ENCODE measurements at places on chromosomes 16 and 17.

DNA sequence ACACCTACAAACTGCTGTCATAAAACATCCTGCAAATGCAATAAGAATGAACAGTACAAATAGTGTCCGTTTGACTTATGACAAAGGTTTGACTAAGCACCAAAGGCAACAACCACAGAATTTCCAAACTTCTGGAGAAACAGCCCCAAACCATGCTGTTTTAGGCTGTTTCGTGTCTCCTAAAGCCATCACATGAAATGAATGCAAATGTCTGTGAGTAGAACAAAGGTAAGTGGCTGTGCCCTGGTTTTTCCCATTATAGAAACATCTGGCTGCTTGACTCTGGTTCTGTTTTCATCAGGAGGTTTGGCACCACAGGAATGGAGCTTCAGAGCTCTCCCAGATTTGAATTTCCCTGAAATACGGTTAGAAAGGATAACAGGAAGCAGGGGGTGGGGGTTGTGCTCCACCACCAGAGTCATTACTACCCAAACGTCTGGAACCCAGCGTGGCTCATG lies 4.6 kb upstream of the EMP2 start:
- DNase-seq: no peak

DNA sequence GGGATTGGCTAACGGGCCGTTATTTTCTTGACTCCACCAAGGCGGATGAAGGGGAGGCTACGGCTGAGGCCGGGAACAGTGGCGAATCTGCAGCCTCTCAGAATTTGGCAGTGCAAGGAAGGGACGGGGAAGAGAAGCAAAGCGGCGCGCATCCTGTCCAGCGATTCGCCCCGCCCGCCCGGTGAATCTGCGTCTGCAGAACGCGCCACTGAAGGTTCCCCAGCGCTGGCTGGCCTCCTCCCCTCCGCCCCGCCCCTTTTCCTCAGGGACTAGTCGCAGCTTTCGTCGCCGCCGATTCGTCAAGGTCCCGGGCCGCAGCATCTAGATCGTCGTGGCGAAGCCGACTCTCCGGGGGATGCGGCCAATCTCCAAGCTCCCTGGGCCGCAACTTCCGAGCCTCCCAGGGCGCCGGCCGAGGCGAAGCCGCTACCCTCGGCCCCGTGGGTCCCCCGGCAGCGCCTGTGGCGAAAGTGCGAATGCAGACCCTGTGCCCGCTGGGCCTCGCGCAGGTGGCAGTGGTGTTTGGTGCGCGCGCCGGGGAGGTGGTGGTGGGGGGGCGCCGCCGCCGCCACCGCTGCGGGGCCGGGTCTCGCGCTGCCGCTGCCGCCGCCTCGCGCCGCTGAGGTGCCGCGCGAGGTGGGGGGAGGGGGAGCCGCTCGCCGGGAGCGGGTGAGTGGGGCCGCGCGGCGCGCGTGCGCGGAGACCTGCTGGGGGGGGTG lies at the start of gene SETD1A:
SETD1A (plus strand) TSS at position 299 of the 719 bp plus-strand sequence. CDS start 978 bp downstream, outside the sequence.
- DNase-seq: peak; percentile 97

DNA sequence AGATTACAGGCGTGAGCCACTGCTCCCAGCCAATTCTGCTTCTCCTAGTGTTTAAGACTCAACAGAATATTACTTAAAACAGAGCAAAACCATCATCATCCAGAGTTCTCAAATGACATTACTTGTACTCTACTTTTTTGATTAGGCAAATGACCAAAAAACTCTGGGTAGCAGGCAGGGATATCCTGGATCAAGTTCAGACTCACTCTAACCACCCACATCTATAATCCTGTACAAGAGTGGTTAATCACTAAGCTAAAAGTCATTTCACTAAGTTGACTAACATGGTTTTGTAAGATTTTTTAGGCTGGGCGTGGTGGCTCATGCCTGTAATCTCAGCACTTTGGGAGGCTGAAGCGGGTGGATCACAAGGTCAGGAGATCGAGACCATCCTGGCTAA lies 6.8 kb downstream of the NAE1 start:
- DNase-seq: no peak

DNA sequence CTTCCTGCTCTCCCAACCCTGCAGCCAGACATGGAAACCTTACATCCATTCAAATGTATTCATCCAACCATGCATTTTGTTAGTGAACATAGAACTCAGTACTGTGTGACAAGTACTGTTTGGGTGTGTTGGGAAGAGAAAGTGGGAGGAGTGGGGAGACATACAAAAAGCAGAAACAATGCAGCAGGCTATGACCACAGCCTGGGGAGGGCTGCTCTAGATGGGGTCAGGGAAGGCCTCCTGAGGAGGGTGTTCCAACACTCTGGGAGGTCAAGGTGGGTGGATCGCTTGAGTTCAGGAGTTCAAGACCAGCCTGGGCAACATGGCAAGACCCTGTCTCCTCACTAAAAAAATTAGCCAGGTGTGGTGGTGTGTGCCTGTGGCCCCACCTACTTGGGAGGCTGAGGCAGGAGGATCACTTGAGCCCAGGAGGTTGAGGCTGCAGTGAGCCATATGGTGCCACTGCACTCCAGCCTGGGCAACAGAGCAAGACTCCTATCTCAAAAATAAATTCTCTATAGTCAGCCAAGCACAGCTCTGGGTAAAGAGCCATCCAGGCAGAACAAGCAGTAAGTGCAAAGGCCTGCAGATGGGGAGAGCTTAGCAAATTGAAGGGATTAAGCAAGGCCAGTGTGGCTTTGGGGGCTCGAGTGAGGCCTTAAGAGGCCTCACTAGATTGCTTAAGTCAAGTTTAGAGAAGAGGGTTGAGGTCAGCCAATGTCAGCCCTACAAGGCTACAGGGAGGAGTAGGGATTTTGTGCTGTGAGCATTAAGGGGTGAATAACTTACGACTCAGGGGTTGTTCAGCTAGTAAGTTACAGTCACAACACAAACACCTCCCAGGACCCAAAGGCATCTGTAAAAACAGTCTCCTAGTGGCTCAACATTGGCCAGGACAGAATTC lies 5.5 kb downstream of the SLC13A2 start:
- DNase-seq: no peak

DNA sequence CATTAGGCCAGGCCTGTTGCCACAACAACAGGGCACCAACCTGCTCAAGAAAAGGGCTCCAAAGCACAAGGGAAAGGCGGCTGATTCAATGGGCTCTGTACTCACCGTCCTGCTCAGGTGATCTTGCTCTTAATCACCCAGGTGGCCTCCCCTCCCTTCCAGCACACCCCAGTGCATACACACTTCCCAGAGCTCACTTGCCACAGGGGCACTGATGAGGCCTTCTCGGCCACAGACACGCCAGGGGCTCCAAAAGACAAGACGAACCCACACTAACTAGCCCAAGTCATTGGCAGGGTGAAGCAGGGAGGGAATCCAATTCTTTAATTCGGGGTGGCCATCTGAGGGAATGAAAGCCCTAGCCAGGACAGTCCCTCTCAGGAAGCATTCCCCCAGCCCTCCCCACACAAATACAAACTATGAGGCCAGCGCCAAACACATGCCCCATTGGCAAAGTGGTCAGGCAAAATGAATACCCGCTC lies 1.4 kb downstream of the MYO18A start:
- DNase-seq: no peak
